Thymus (tissue), 14 donors: ENCODE measurements at places on chromosomes 3 and 15. TPM values are rescaled to one million over a fixed set of nuclear protein-coding genes. Genes with fewer than 3 reads are reported as not detected.

DNA sequence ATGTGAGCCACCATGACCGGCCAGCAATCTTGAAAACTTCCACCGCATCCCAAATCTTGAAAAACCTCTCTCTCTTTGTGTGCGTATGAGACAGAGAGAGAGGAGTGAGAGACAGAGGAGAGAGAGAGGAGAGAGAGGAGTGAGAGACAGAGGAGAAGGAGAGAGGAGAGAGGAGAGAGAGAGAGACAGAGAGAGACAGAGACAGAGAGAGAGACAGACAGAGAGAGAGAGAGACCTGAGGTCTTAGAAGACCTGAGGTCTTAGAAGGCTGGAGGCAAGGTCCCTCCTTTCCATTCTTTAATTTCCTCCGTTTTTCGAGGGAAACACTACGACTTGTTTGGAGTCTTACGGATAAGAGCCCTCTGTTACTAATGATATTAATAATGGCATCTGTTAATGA is 39.5 kb downstream of the TMEM40 start:
- H3K27ac ChIP-seq: no peak overlapping the region
- DNase-seq: no peak
- H3K36me3 ChIP-seq: no peaks in the 10 kb centered on the region
- H3K4me3 ChIP-seq: no peak overlapping the region
- no peaks in the 10 kb centered on the region for H3K27me3 ChIP-seq

CFAP91 gene
- polyA plus RNA-seq: 2.8 TPM

GRCh38 chr3:63048367-63049326 is 173.4 kb upstream of the CADPS start:
- no peak overlapping the region for H3K27ac ChIP-seq
- no peaks in the 10 kb centered on the region for H3K27me3 ChIP-seq
- no peak overlapping the region for H3K4me3 ChIP-seq
- no peaks in the 10 kb centered on the region for H3K4me1 ChIP-seq

- no peak overlapping the region for H3K4me3 ChIP-seq
- no peaks in the 10 kb centered on the region for H3K4me1 ChIP-seq
- DNase-seq: no peak
- peaks cover 23% of the 10 kb centered on the region for H3K36me3 ChIP-seq
These were observed 74.7 kb downstream of the MLH1 start for GRCh38 chr3:37068031-37068430.

- H3K4me1 ChIP-seq: peaks cover 13% of the 10 kb centered on the region
- H3K27ac ChIP-seq: no peak overlapping the region
- no peaks in the 10 kb centered on the region for H3K36me3 ChIP-seq
- no peak for DNase-seq
- H3K27me3 ChIP-seq: no peaks in the 10 kb centered on the region
These were observed 30.9 kb downstream of the VIPR1 start for GRCh38 chr3:42533161-42533897.

PLAAT1 gene
- polyA plus RNA-seq: 1.6 TPM

- H3K4me3 ChIP-seq: no peak overlapping the region
- no peaks in the 10 kb centered on the region for H3K36me3 ChIP-seq
- H3K4me1 ChIP-seq: no peaks in the 10 kb centered on the region
These were observed 196.9 kb upstream of the PRICKLE2 start for GRCh38 chr3:64422192-64422591.

SLC22A13 gene
- 0.07 TPM for polyA plus RNA-seq

- H3K36me3 ChIP-seq: no peaks in the 10 kb centered on the region
- H3K27me3 ChIP-seq: no peaks in the 10 kb centered on the region
- H3K4me1 ChIP-seq: no peaks in the 10 kb centered on the region
- no peak overlapping the region for H3K27ac ChIP-seq
These were observed 29.6 kb upstream of the CTDSPL2 start for GRCh38 chr15:44397869-44398268.

- no peaks in the 10 kb centered on the region for H3K27me3 ChIP-seq
- no peaks in the 10 kb centered on the region for H3K4me1 ChIP-seq
- H3K36me3 ChIP-seq: no peaks in the 10 kb centered on the region
These were observed 472.7 kb upstream of the CFAP20DC start for GRCh38 chr3:59522550-59522949.

DNA sequence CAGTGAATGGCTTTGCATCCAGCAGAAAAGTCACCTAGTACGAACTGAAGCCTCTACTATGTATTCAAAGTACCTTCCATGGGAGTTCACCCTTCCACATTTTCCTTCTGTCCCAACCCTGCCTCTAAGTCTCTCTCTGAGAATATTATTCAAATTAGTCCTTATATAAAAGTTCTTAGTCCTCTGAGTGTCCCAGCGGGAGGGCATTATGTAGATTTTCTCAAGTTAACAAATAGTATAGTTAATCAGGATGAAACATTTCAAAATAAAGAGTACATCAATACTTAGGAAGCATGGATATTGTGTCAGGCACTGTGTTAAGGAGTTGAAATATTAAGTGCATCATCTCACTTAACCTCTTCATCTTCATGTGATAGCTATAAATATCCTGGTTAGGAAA is 223.3 kb downstream of the CPNE4 start:
- H3K27me3 ChIP-seq: no peaks in the 10 kb centered on the region
- no peak overlapping the region for H3K27ac ChIP-seq
- no peaks in the 10 kb centered on the region for H3K36me3 ChIP-seq
- no peak for DNase-seq

GRCh38 chr15:38398134-38398533 is 55.8 kb upstream of the FAM98B start:
- H3K4me1 ChIP-seq: no peaks in the 10 kb centered on the region
- H3K36me3 ChIP-seq: no peaks in the 10 kb centered on the region
- H3K27me3 ChIP-seq: no peaks in the 10 kb centered on the region
- H3K27ac ChIP-seq: no peak overlapping the region
- no peak for DNase-seq
- H3K4me3 ChIP-seq: no peak overlapping the region

ZNF620 gene
- 2.6 TPM for polyA plus RNA-seq

DNA sequence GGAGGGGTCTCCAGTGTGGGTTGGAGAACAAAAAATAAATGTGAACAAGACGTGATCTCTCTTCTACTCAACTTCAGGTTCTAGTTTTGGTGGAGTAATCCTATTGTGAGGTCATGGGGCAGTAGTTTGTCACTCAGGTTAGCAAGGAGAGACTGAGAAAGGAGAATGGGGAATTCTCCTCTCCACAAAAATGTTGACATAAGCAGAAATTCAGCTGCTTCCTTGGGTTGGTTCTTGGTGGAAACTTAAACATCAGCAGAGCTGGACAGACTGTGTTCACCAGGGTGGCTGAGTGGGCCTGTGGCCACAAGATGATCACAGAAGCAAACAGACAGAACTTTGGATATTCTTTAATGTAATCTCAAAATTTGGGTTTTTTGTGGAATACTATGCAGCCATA is 78.7 kb downstream of the EPHB1 start:
- no peaks in the 10 kb centered on the region for H3K4me1 ChIP-seq
- no peak overlapping the region for H3K4me3 ChIP-seq
- H3K27ac ChIP-seq: no peak overlapping the region
- DNase-seq: no peak
- H3K36me3 ChIP-seq: no peaks in the 10 kb centered on the region

GRCh38 chr3:149077628-149078027 is 8.7 kb downstream of the HLTF start:
- no peaks in the 10 kb centered on the region for H3K27me3 ChIP-seq
- no peak overlapping the region for H3K27ac ChIP-seq
- no peaks in the 10 kb centered on the region for H3K4me1 ChIP-seq
- peaks cover 6% of the 10 kb centered on the region for H3K36me3 ChIP-seq
- no peak overlapping the region for H3K4me3 ChIP-seq

GRCh38 chr3:171454041-171454440 is 6.2 kb downstream of the TNIK start:
- H3K4me3 ChIP-seq: no peak overlapping the region
- DNase-seq: no peak
- H3K27ac ChIP-seq: no peak overlapping the region
- H3K4me1 ChIP-seq: peaks cover 8% of the 10 kb centered on the region

ASB14 gene
- not detected for polyA plus RNA-seq

OTOL1 gene
- 0.37 TPM for polyA plus RNA-seq

DNA sequence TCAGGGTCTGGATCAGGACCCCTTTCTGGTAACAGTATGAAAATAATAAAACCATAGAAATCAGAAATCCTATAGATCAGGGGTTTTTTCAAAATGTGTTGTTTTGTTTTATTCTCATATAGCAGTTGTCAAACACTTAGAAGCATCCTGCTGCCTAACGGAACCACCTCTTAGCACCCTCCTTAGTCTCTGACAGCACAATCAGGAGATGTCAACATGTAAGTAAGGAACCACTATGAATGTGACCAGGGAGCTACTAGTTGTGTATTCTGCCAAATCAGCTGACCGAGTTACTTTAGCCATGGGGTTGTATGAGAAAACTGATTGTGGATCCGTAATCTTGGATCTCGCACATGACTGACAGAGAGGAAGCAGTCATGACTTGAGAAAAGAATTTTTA is 22.2 kb downstream of the CCDC39 start:
- DNase-seq: no peak
- no peak overlapping the region for H3K4me3 ChIP-seq
- no peaks in the 10 kb centered on the region for H3K27me3 ChIP-seq
- no peaks in the 10 kb centered on the region for H3K36me3 ChIP-seq

- H3K4me3 ChIP-seq: no peak overlapping the region
- peak overlapping the region; percentile 85 for H3K27ac ChIP-seq
- H3K36me3 ChIP-seq: no peaks in the 10 kb centered on the region
- H3K27me3 ChIP-seq: no peaks in the 10 kb centered on the region
These were observed 94.9 kb downstream of the AKAP13 start for GRCh38 chr15:85475317-85475701.

DNA sequence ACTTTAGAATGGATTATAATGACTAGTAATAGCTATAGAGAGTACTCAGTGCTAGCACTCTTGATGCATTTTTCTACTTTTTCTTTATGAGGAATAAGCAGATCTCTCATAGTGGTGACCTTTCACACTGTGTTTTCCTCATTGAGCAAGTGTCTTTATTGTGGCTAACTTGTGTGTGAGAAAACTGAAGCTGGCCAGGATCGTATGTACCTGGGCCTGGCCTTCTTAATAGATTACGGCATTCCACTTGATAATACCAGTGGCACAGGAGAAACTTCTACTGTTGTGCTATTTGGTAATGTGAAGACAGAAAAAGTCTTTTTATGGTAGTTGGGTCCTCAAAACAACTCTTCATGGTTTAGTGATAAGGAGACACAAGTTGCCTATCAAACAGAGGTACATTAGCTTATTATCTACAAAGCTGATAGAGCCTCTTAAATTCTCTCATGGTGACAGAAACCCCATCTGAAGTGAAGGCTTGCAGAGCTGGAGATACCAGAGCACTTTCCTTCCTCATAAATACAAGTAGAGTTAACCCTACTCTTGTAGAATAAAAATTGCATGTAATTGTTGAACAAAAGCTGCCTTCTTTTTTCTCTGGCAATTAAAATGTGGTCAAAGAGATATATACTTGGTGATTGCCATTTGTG is 64.6 kb downstream of the LYSMD4 start:
- no peaks in the 10 kb centered on the region for H3K27me3 ChIP-seq
- DNase-seq: no peak
- no peaks in the 10 kb centered on the region for H3K36me3 ChIP-seq
- no peak overlapping the region for H3K4me3 ChIP-seq
- H3K27ac ChIP-seq: no peak overlapping the region

GRCh38 chr15:64117759-64118487 is 22.1 kb downstream of the SNX1 start:
- no peak overlapping the region for H3K27ac ChIP-seq
- H3K36me3 ChIP-seq: peaks cover 94% of the 10 kb centered on the region
- peaks cover 3% of the 10 kb centered on the region for H3K4me1 ChIP-seq
- H3K27me3 ChIP-seq: no peaks in the 10 kb centered on the region
- H3K4me3 ChIP-seq: no peak overlapping the region
- DNase-seq: no peak

DNA sequence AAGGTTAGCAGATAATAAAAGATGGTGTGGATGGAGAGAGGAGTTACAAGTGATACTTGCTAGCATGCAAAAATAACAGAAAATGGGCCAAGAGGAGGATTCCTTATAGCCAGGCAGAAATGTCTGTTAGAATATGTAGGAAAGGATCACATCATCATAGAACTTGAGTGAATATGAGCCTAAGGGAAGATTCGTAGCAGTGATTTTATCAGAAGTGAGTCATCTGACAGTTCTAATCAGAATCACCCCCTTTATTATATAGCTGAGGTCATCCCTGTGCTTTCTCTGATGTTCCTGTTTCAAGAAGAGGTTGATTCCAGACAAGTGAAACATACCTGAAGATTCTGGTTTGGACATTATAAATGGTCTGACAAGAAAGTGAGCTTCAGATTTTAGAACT is 22.9 kb downstream of the EXOG start:
- H3K4me1 ChIP-seq: peaks cover 6% of the 10 kb centered on the region
- no peak overlapping the region for H3K27ac ChIP-seq
- H3K27me3 ChIP-seq: no peaks in the 10 kb centered on the region
- no peak overlapping the region for H3K4me3 ChIP-seq
- H3K36me3 ChIP-seq: peaks cover 11% of the 10 kb centered on the region

TRMT10C gene
- 28.7 TPM for polyA plus RNA-seq

- H3K36me3 ChIP-seq: no peaks in the 10 kb centered on the region
- no peaks in the 10 kb centered on the region for H3K4me1 ChIP-seq
- no peak for DNase-seq
These were observed 111.0 kb upstream of the FRMD4B start for GRCh38 chr3:69496856-69497255.

SCAANT1 gene
- not detected for polyA plus RNA-seq

- no peak overlapping the region for H3K4me3 ChIP-seq
- no peak overlapping the region for H3K27ac ChIP-seq
- no peak for DNase-seq
- H3K36me3 ChIP-seq: no peaks in the 10 kb centered on the region
- peaks cover 19% of the 10 kb centered on the region for H3K27me3 ChIP-seq
- H3K4me1 ChIP-seq: peaks cover 3% of the 10 kb centered on the region
These were observed 4.7 kb upstream of the GOLGA8B start for GRCh38 chr15:34588046-34588674.

TMEM158 gene
- polyA plus RNA-seq: 1.9 TPM

MEIS2 gene
- 32.7 TPM for polyA plus RNA-seq

DZIP1L gene
- 1.5 TPM for polyA plus RNA-seq

- no peaks in the 10 kb centered on the region for H3K4me1 ChIP-seq
- no peak overlapping the region for H3K4me3 ChIP-seq
- H3K27ac ChIP-seq: no peak overlapping the region
- DNase-seq: no peak
These were observed 47.5 kb downstream of the ALDH1L1 start for GRCh38 chr3:126132751-126133511.

- H3K4me1 ChIP-seq: no peaks in the 10 kb centered on the region
- no peak for DNase-seq
- H3K27ac ChIP-seq: no peak overlapping the region
- H3K4me3 ChIP-seq: no peak overlapping the region
- no peaks in the 10 kb centered on the region for H3K36me3 ChIP-seq
These were observed 85.3 kb upstream of the FXR1 start for GRCh38 chr3:180827171-180827570.

- DNase-seq: peak; percentile 48
- H3K4me1 ChIP-seq: peaks cover 2% of the 10 kb centered on the region
- H3K36me3 ChIP-seq: peaks cover 13% of the 10 kb centered on the region
- no peak overlapping the region for H3K4me3 ChIP-seq
These were observed 9.5 kb downstream of the RPS17 start for GRCh38 chr15:82530606-82531379.

SAMD7 gene
- not detected for polyA plus RNA-seq

SPTBN5 gene
- polyA plus RNA-seq: 1.6 TPM

XYLB gene
- 0.43 TPM for polyA plus RNA-seq
